ENCODE measurements at places on chromosomes 16 and 17.

- peak; percentile 77 for DNase-seq
Measured at GRCh38 chr17:45132572-45133463, 503 bp upstream of the PLCD3 start.

- no peak for DNase-seq
Measured at GRCh38 chr16:27745348-27745747, 195.4 kb downstream of the KATNIP start.

- no peak for DNase-seq
Measured at GRCh38 chr16:48441106-48441505, 55.9 kb upstream of the SIAH1 start.

DNA sequence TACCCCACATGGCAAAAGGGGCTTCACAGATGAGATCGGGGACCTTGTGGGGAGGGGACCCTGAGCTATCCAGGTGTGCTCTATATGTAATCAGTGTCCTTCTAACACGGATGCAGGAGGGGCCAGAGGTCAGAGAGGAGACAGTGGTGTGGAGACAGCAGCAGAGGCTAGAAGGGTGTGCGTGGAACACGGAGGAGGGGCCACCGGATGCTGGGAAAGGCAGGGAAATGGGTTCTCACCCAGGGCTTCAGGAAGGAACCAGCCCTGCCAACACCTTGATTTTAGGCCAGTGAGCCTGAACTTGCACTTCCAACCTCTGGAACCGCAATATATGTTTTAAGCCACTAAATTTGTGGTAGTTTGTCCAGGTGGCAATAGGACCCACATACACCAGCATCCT is 4.6 kb upstream of the SLC38A8 start:
- DNase-seq = no peak

DNA sequence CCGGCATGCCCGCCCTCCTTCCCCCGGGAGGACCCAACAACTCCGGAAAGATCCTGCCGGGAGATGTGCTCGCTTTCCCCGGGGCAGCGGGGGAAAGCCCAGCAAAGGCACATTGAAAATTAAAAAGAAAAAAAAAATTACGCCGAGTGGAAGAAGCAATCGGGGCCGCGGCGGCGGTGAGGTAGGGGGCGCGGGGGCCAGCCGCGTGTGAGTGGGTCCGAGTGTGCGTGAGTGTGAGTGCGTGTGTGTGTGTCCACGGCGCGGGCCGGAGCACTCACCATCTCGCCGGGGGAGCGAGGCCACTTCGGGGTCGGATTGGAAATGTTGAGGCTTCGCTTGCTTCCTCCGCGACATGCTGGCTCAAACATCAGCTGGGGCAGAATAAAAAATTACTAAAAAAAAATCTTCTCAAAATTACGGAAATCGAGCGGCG is at the start of gene SALL1:
SALL1 (minus strand) TSS at position 383 of the 433 bp plus-strand sequence; CDS start at position 354, 29 bp downstream.
- DNase-seq = no peak

- DNase-seq = no peak
Measured at GRCh38 chr16:67964477-67965131, 3.8 kb downstream of the SLC12A4 start.

DNA sequence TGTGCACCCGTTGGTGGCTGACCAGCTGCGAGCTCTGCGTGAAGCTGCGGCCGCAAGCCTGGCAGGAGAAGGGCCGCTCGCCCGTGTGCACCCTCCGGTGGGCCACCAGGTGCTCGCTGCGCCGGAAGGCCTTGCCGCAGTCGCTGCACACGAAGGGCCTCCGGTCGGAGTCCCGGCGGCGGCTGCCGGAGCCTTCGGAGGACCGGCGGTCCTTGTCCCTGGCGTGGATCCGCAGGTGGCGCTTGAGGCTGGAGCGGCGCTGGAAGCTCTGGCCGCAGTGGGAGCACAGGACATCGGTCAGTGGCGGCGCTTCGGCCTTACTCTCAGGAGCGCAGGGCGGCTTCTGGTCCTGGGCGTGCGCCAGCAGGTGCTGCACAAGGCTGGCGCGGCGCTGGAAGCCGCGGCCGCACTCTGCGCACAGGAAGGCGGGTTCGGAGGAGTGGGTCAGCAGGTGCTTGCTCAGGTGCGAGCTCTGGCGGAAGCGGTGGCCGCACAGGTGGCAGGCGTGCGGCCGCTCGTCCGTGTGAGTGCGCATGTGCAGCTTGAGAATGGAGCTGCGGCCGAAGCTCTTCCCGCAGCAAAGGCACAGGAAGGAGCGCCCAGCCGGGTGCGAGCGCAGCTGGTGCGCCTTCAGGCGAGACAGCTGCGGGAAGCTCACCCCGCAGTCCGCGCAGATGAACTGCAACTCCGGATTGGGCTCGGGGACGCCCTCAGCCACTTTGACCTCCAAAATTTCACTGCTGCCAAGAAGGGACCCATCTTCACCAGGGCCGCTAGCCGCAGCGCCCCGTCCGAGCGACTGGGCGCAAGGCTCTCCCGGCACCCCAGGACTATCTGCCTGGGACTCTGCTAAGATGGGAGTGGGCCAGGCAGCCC is 9.1 kb downstream of the ZSCAN10 start:
- no peak for DNase-seq

DNA sequence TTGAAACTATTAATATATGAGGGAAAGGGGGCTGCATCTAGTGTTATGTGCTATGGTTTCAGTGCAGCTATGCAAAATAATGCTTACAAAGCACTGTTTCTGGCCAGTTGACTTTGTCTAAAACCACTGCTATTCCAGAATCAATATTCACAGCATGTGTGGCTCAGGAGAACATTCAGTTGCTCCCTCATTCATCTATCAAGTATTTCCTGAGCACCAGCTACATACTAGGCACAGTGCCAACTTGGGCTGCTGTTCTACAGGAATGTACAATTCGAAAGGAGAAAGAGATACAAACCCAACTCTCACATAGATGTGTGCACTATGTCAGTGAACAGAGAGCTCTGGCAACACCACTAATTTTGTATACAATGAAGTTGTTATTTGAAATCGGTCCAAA is 183.0 kb downstream of the PHKB start:
- DNase-seq = peak; percentile 87

DNA sequence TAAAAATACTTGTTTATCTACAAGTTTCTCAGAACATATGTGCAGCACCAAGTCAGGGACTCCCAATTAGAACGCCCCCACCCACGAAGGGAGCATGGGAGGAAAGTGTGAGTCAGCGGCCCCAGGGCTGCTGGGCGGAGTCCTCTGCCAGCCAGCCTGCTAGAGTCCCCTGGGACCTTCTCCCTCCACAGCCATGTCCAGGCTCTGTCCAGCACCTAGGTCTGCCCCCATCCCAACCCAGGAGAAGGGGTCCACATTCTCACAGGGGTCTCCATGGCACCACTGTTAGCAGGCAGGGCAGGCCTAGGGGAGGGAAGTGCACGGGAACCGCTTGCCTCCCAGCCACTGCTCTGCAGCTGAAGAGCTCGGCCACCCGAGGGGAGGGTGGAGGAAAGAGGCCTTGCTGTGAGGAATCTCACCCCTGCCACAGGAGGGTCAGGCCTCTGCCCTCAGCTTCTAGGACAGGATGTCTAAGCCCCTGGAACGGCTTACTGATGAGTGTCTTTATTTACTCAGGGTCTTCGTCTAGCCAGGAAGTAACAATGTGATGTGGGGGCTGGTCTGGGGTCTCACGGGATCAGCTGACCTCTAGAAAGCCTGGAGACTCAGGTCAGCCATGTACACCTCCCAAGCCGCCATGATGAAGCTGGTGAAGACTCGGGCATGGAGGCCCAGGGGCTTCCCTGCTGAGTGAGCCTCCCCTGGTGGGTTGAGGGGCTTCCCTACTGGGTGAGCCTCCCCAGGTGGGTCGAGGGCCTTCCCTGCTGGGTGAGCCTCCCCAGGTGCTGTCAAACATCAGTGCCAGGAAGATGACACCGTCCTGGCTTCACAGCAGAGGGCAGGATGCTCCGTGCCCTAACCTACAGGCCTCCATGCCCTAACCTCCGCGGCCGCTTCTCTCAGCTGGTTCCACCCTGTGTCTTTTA is 190.3 kb downstream of the RBFOX3 start:
- DNase-seq = peak; percentile 18

- DNase-seq = no peak
Measured at GRCh38 chr16:56303066-56303715, 111.9 kb downstream of the GNAO1 start.

DNA sequence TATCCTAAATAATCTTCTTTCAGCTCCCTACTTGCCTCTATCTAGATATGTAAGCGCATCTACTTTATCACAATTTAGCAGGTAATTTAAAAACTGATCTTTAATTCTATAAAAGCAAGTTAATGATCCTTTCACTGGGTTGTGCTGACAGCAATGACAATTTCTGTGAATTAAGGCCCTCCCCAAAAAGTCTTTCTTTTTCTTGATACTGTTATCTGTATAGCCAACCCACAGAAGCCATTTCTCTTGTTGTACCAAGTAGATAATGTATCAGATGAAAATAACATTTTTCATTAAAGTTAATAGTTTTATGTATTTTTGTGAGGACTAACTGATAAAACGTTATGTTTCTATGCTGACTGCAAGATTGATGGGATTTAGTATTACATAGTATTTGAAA is 3.8 kb downstream of the ZPBP2 start:
- no peak for DNase-seq

DNA sequence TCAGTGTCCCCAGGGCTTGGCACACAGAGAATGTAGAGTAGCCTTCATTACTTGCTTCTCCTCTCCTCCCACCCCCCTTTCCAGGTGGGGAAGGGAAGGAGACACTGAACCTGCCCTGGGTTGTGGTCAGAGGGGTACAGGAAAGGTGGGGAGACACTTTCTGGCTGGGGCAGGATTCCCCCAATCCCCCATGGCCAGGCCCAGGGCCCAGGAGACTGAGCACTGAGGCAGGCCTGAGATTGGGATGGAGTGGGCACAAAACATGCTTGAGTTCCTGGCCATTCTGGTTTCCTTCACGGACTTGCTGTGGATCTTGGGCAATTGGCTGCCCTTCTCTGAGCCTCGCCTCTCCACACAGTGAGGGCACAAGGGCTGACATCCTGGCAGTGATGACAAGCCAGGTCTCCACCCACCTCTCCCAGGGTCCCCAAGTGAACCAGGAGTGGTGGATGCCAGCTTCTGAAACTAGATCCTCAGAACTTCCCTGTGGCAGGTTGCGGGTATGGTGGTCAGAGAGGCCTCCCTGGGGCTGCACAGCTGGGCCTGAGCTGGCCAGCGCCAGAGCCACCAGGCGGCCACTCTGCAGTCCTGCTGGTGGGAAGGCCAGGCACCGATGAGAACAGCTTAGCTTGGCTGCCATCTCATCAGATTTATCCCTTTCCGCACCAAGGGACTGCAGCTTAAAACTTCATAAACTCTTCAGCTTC is 9.3 kb downstream of the ZNF629 start:
- no peak for DNase-seq

- no peak for DNase-seq
Measured at GRCh38 chr17:68526548-68526947, 14.3 kb downstream of the PRKAR1A start.

GRCh38 chr16:13108126-13108525 is 206.7 kb downstream of the SHISA9 start:
- DNase-seq = no peak

DNA sequence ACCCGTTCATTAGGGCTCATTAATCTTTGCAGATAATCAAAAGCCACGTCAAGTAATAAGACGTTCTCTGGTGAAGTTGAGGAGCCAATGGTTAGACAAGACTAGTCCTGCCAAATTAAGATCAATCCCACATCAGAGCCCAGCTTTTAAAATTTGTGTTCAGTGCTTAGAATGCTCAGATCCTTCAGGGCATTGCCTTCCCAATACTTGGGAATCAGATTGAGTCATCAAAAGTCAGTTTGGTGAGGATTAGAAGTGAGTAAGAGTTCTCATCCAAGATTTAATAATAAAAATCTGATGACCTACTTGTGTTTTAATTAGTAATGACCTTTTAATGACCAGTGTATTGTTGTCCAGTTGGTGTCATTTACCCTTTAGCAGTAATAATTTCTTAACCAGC is 19.8 kb downstream of the MAP2K4 start:
- DNase-seq = no peak

GRCh38 chr16:50571786-50572185 is 23.6 kb downstream of the NKD1 start:
- DNase-seq = no peak

- no peak for DNase-seq
Measured at GRCh38 chr16:870856-871561, 70.5 kb upstream of the GNG13 start.

GRCh38 chr16:74623214-74623838 is 16.4 kb upstream of the GLG1 start:
- peak; percentile 62 for DNase-seq

DNA sequence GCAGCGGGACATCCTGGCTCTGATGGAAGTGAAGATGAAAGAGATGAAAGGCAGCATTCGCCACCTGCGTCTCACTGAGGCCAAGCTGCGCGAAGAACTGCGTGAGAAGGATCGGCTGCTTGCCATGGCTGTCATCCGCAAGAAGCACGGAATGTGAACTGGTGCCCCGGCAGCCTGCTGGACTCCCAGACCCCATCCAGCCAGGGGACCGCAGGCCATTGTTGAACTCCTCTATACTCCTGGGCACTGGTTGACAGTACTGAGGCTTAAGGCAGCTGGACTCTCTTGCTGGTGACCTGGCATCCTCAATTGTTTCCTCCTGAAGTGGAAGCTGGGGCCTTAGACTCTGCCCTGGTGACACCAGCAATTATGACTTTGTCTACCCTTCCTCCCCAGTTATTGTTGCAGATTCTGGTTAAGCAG is 1.2 kb downstream of the THAP11 start:
- peak; percentile 41 for DNase-seq

DNA sequence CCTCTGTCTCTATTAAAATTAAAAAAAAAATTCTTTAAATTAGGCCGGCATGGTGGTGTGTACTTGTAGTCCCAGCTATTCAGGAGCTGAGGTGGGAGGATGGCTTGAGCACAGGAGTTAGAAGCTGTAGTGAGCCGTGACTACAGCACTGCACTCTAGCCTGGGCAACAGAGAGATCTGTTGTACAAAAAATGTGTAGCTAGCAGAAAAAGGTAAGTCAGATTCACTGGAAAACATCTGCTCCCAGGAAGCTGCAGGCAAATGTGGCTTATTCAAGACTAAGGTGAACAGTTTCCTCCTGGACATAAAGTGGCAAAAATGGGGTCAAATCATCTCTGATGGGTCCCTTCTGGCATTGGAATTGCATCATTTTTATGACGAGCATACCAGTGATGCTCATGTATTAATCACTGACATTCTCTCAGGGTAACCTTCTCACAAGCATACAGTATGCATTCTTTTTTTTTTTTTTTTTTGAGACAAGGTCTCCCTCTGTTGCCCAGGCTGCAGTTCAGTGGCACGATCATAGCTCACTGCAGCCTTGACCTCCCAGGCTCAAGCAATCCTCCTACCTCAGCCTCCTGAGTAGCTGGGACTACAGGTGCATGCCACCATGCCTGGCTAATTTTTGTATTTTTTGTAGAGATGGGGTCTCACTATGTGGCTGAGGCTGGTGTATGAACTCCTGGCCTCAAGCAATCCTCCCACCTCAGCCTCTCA is 48.7 kb downstream of the CPPED1 start:
- peak; percentile 54 for DNase-seq

DNA sequence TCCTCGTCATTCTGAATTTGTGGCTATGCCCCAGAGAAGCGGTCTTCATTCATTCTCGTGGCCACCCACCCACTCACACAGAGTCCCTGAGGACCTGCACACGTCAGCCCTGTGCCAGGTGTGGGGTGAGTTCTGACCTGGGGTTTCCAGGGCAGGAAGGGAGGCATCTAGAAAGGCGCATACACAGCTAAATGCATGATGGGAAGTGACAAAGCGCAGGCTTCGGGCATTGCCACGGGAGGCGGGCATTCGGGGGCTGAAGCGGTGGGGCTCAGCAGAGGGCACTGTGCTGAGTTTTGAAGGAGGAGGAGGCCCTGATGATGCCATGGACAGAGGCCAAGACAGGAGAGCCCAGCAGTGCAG is 10.9 kb downstream of the UBALD2 start:
- DNase-seq = no peak

Data from AG10803 (cell line).